ENCODE measurements at places on chromosomes 2 and 18.

DNA sequence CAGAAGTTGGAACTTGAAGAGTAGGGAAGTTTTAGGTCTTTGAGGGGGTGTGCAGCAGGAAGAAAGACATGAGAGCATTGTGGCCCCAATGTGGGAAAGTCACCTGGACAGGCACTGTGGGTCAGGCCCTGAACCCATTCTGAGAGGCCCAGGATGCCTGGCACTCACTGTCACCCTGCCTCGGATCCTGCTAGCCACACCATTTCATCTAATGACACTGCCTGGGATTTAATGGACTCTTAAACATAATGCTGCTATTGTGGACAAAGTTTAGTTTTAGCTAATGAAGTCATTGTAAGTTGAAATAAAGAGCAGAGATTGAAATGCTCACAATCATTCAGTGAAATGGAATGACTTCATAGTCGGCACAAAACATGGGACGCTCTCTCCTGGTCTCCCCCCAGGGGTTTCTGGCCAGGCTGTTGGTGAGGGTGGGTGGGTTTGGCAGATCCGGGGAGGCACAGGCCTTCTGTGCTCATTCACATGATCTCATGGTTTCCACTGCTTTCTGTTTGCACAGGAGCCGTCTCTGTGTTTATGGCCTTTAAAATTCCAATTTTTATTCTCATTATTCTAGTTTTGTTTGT lies 141.8 kb upstream of the KLHL29 start:
- no peak for DNase-seq

GRCh38 chr18:11260961-11261461 lies 111.6 kb upstream of the PIEZO2 start:
- DNase-seq = no peak

DNA sequence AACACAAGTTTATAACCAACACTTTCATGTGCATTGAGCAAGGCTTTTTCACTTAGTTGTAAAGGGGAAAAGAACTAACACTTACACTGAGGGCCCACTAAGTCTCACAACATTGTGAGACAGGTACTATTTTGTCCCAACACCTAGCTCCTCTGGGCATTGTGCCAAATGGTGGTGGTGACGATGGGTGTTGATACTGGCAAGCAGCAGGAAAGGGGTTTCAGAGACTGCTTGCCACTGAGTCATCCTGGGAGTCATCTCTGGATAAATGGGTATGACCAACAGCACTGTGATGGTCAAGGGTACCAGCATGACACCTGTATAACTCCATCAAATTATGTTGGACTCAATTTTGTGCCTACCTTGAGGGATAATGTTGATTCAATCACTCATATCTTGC lies 138.8 kb upstream of the ITGA6 start:
- no peak for DNase-seq

DNA sequence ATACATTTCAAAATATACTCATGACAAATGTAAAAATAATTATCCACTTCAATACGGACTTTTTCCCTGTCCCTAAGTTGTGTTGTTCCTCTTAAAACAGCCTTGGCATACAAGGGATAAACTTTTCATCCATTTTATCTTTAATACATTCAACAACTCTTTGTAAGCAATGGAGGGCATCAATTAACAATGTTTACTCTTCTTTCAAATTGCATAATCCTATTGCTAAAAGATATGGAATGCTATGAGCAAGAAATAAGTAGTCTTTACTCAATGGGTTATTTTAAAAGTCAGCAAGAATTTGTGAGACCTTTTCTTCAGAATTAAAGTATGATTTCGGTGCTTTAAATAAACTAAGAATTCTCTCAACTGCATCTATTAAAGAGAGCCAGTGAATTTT lies 41.9 kb downstream of the SCN9A start:
- no peak for DNase-seq

GRCh38 chr2:856041-856440 lies 94.6 kb upstream of the SNTG2 start:
- DNase-seq = no peak
